ENCODE measurements at places on chromosomes 6 and 20. TPM values are rescaled to one million over a fixed set of nuclear protein-coding genes. Genes with fewer than 3 reads are reported as not detected.

Gene CD109
- 29.5 TPM for total RNA-seq

Gene RNF144B
- total RNA-seq: 0.88 TPM

Gene ACOT13
- 30.1 TPM for total RNA-seq

Gene BCAS4
- total RNA-seq: 24.9 TPM

Measured in A549 treated with DMSO at 1 μM for 4 hours (cell line).